ENCODE measurements at places on chromosomes 5 and 9.

DNA sequence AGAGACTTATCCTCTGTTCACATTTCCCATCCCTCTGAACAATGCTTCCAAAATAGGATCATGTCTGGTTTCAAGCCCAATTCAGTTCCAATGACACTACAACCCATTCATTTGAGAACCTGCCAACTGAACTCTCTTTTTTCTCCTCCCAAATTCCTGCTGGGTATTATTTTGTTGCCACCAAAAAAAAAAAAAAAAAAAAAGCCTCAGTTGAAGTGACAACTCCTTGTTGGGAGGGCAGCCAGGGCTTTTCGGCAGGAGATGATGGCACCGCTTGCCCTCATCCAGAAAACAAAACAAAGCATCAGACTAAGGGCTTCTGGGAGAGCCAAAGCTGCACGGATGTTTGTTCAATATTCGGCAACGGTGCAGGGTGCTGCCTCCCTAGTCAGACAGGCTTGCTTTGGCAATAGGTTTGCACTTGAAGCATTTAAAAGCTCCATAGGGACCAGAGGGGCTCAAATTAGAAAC, 30.6 kb upstream of the TRIM32 start:
- no peak for DNase-seq

GRCh38 chr5:89110916-89111646, 228.1 kb upstream of the MEF2C start:
- no peak for DNase-seq

GRCh38 chr5:39419796-39420195, 5.0 kb downstream of the DAB2 start:
- DNase-seq = no peak

GRCh38 chr9:133368249-133368881, 7.5 kb downstream of the SURF4 start:
- DNase-seq = no peak

- peak; percentile 68 for DNase-seq
Observed at GRCh38 chr5:17217493-17218352, at the start of gene BASP1. BASP1 (plus strand) TSS chr5:17217631; CDS start chr5:17275217, 57,586 bp downstream.

GRCh38 chr9:89879276-89879675, 274.5 kb downstream of the GADD45G start:
- DNase-seq = no peak

GRCh38 chr5:98259595-98259994, 513.9 kb upstream of the RGMB start:
- no peak for DNase-seq

- no peak for DNase-seq
Observed at GRCh38 chr5:20335978-20336377, 348.0 kb upstream of the CDH18 start.

DNA sequence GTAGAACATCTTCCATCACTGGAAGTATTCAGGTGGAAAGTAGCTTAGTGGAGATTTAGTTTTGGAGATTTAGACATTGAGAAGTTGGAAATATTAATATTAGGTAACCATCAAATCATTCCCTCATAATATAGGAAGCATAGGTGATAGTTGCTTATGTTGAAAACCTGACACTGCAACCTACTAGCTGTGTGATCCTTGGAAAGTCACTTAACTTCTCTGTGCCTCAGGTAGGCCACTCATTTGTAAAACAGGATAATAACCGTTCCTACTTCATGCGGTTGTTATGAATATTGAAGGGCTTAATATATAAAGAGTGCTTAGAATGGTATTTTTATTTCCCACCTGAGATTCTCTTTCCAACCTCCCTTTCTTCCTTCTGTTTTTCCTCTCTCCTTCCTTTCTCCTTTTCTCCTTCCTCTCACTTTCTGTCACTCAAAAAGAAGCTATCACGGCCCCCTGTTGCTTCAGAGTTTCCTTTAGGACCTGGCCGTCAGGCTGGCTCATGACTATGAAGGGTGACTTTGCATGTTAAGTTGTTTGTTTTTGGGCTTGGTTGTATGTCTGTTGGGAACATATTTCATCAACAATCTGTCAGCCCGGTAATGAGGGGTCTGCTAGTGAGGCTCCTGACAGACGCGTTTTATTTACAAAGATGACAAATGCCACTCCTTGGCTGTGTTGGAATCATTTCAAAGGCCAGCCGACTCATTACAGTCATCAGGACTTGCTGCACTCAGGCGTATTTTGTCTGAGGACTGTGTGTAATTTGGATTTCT, 31.0 kb downstream of the DOCK2 start:
- no peak for DNase-seq

- DNase-seq = no peak
Observed at GRCh38 chr5:148898413-148899075, 72.1 kb downstream of the ADRB2 start.

GRCh38 chr5:14068136-14068535, 75.0 kb upstream of the TRIO start:
- DNase-seq = no peak

DNA sequence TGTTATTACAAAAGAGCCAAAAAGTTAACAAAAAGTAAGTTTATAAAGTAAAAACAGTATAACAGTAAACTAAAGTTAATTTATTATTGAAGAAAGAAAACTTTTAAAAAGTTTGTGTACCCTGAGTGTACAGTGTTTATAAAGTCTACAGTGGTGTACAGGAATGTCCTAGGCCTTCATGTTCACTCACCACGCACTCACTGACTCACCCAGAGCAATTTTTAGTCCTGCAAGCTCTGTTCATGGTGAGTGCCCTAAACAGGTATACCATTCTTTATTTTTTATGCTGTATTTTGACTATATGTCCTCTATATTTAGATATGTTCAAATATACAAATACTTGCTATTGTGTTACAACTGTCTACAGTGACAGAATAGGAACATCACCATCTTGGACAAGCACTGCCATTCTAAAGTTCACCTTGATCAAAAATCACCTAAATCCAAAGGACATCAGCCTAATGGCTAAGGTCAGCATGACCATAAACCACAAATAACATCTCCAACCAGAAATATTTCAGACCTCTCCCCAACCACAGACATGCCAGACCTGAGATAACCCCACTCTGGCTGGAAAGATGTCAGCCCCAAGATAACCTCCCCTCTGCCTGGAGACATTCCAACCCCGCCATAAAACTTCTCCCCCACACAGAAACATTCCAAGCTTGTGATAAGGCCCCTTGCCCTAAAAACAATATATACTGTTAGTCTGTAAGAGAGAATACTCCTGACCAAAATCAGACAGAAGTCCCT, 56.1 kb downstream of the AGXT2 start:
- no peak for DNase-seq

DNA sequence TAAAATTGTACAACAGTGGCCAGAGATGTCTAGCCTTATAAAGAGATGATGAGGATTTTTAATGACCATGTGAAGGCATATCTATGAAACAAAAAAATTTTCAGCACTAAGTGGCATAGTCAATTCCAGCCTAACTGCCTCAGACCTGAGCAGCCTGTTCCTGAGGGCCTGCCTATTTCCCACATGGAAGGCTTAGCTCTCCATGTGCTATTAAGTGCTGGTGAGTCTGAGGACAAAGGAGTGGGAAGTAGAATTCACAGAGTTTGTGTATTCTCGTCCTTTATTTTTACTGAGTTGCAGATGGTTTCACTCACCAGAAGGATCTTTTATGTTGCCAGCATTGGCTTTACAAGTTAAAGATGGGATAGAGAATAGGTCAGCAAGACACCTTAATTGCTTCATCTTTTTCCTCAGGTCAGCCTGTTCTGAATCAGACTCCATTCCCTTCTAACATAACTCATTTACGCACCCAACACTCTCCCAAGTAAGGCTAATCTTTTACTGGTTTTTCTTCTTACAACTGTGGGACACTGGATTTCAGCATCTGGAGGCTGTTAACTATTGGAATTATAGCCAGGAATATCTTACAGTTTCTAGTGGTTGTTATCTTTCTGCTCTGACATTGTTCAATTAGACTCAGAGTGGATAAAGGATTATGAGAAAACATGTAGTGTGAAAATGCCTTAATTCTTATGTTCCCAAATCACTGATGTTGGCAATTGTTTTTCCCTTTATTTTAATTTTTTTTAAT, 76.8 kb downstream of the ISOC1 start:
- no peak for DNase-seq

DNA sequence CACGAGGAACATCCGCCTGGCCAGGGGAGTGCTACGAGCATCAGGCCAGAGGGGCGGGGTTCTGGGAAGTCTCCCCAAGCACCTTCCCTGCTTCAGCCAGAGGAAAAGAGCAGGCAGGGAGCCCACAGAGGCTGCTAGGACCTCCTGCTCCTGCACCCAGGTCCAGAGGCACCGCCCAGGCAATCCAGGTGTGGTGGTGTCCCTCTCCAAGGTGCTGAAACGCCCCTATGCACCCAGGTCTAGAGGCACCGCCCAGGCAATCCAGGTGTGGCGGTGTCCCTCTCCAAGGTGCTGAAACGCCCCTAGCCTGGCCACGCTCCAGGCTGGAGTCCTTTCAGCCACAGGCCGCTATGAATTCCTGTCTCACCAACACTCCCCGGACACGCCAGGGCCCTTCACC, 10.7 kb upstream of the UBAC1 start:
- DNase-seq = peak; percentile 35

DNA sequence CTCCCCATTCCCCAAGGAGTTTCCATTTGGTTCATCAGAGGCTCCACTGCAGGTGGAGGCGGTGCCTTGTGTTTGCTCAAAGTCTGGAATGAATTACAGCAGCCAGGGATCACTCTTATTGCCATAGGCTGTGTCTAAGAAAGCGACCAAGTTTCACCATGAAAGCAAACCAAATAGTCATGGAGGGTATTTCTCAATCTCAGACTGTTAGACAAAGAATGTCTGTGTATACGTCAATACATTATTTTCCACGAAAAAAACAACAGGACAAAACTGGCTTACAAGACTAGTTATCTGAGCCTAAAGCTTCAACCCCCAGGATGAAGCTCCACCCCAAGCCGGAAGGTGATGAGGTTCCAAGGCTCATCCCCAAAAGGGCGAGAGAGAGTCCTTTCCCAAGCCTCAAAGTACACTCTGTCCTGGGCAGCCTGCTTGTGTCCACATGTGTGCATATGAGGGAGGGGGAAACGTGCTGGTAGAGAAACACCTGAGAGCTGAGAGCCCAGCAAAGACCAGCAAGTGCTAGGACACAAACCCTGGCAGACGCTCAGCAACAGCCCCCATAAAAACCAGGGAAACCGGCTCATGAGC, 4.3 kb downstream of the B4GALT1 start:
- no peak for DNase-seq

- DNase-seq = no peak
Observed at GRCh38 chr5:58200451-58200850, 259.4 kb downstream of the PLK2 start.

- no peak for DNase-seq
Observed at GRCh38 chr5:109921735-109922380, 232.1 kb downstream of the MAN2A1 start.

GRCh38 chr9:24931894-24932293, 386.2 kb upstream of the IZUMO3 start:
- DNase-seq = no peak

- DNase-seq = no peak
Observed at GRCh38 chr9:90916147-90916734, 114.6 kb downstream of the SYK start.

DNA sequence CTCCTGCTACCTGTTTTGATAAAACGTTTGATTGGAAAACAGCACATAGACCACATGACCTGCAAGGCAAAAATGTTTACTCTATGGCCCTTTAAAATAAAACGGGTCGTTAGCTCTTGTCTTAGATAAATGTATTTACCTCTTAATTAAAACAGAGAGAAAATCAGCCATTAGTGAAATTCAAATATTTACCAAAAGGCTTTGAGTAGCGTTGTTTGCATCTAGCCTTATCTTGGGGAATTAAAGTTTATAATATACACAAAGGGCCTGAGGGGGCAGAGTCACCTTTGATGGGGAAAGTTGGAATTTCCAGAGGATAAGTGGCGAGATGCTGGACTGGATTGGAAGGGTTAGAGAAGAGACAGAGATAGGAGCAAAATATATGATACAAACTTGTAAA, 111.3 kb downstream of the FBXO4 start:
- DNase-seq = no peak

Data from ACHN (cell line).